ENCODE measurements at places on chromosomes 1 and 21.

GRCh38 chr1:78833491-78833890, 173.0 kb downstream of the ADGRL4 start:
- no peak for DNase-seq

DNA sequence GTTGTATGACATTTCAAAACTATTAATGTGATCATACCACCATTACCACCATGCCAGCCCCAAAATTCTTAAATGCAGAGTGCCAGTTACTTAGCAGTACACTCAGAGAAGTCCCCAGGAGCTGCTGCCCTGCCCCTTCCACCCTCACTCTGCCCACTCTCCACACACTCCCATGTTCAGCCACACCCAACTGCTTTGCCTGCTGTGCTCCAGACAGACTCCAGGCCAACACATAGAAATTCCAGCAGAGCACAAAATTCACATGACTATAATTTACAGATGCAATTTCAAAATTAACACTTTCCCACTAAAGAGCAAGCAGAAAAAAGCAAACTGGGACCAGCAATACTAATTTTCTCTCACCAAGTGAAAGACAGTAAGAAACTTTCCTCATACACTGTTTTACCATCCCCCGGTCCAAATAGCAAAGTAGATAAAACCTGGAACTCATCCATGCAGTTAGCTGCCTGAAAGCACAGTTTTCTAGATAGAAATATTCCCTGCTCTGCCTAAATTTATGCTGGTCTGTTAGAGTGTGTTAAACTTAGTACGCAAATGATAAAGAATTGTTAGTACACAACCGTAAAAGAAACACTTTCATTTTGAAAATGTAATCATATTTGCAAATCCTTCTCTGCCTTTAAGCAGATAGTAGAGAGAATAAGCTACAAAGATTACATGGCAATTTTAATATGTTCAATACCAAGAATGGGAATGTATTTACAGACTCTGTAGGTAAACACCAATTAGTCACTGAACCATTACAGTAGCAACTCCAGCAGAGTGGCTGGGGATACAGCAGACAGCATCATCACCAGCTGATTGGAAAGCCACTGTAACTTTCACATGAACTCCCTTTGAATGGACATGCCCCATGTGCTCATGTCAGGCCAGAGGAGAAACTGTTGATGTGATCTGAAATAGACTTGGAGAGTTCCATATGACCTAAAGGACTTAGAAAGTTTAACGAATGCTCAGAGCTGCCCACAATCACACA, 176.5 kb downstream of the VAV3 start:
- DNase-seq: no peak

GRCh38 chr1:204493984-204494280, 673 bp downstream of the PIK3C2B start:
- no peak for DNase-seq

- no peak for DNase-seq
Measured at GRCh38 chr1:5566924-5567323, 425.3 kb downstream of the NPHP4 start.

GRCh38 chr1:192445241-192445640, 128.4 kb downstream of the RGS21 start:
- DNase-seq: no peak

DNA sequence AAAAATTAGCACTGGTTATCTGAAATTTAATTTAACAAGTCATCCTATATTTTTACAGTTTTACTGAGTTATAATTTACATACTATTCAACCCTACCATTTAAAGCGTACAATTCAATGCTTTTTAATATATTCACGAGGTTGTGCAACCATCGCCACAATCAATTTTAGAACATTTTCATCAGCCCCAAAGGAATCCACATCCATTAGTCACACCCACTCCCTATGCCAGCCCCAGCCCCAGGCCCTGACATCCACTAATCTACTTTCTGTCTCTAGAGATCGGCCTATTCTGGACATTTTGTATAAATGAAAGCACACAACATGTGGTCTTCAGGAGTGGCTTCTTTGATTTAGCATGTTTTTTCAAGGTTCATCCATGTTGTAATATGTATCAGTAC, 134.7 kb downstream of the PSMG1 start:
- DNase-seq: no peak

DNA sequence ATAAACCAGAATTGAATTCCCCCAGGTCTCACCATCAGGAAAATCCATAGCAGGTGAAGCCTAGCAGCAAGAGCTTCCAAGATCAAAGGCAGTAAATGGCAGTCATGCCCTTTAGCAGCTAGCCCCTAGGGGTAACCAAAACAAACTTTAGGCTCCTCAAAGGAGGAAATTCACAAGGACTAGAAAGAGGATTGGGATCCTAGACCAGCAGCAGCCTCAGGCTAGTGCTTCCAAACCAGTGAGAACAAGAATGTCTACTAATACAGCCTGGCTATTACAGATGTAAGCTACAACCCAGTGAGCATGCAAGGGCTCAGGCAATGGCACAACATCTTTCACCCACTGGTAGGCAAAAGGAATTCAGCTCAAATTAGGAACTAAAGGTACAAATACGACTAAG, 11.1 kb upstream of the RIMKLA start:
- DNase-seq: no peak

Data from retina (tissue), 1 donor.